Neural progenitor cell (in vitro differentiated cells): ENCODE measurements at places on chromosomes 5 and 9.

- no peak for DNase-seq
These were observed 450.2 kb downstream of the NR2F1-AS1 start for GRCh38 chr5:93130624-93131490.

DNA sequence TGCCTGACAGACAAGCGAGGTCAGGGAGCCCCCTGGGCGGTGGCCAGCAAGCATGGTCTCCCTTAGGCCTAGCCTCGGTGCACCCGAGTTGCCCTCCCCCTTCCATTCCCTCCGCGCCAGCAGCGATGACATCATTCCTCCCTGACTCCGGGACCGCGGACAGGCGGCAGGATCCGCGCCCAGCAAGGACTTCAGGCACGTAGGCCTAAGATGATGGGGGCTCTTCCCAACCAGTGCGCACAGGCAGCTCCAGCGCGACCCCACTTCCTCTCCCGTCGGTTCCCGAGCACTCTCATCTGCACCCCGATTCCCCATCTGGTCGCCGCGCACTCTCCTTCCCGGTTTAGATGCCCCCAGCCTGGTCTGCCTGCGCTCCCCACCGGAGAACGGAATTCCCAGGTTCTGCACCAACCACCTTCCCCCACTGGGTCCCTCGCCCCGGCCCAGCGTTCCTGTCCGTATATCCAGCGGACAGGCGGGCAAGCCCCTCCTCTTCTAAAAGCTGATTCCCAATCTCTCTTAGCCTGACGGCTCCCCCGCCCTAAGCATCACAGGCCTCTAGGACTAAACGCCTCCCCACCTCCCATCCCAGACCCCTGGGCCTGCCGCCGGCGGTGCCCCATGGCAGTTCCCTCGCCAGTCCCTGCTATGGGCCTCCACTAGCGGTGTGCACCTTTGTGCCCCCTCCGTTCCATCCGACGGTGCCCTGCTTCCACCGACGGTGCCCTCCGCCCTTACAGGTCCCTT lies 931 bp downstream of the FAM219A start:
- peak; percentile 74 for DNase-seq

DNA sequence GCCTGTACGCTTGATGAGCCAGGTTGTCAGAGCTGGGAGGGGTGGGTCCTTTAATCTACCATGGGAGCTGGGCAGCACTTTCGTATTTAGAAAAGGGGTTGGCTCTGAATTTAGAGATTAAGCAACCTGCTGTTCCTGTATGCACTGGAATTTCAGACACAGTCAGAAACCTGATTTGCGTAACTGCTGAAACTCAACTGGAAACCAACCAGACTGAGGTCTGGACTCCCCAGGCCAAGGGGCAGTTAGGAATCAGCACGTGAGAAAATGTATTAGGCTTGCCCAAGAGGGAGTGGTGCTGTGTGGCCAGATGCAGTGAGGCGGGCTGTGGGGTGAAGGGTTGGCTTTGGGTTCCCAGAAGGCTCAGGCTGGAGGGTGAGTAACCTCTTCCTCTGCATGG lies 235.0 kb downstream of the GOLPH3 start:
- DNase-seq = no peak

GRCh38 chr5:78819166-78819565 lies 165.9 kb downstream of the ARSB start:
- DNase-seq = no peak

DNA sequence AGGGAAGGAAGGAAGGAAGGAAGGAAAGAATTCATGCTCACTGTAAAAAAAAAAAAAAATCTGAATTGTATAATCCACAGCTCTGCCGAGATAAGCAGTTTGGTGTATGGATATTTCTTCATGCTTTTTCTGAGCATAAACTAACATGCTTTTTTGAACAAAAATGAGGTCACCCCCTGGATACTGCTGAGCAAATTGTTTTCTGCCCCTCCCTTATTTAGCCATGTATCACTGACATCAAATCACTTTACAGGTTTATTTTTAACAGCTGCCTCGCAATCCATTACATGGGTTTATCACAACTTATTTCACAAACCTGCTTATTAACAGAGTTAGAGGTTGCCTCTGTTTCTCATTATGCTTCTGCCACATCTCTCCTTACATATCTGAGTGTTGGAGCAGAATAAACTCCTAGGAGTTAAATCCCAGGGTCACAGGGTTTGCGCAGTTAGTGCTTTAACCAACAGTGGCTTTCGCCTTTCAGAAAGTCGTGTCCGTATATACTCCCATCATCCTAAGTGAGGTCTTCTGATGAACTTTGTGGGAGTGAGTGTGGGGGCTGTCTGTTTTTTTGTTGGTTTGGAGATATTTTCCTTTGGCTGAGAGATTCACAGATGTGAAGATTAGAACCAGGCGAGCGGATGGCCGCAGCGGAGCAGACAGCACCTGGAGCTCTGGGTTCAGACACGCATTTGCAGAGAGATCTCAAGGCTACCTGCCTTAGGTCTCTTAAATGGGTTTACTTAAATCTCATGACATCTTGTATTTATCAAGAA lies 57.7 kb downstream of the AK8 start:
- DNase-seq = no peak

DNA sequence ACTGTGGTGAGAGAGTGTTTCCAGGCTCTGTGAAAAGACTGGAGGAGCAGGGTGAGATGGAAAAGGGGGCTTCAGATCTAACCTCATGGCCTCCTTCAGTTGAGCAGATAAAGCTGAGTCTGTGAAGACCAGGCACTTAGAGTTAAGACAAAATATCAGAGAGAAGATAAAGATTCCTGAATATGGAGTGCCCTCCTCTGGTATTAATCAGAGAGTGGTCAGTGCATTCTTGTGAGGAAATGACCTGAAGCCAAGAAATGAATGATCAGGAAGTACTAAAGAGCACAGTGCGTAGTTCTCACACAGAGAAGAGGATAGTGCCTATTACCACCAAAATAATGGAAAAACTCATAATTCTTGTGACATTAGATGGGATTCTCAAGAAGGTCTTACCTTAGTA lies 1417.0 kb upstream of the ACO1 start:
- no peak for DNase-seq

- DNase-seq = no peak
These were observed 91.5 kb downstream of the ANKRD33B start for GRCh38 chr5:10655161-10655971.

DNA sequence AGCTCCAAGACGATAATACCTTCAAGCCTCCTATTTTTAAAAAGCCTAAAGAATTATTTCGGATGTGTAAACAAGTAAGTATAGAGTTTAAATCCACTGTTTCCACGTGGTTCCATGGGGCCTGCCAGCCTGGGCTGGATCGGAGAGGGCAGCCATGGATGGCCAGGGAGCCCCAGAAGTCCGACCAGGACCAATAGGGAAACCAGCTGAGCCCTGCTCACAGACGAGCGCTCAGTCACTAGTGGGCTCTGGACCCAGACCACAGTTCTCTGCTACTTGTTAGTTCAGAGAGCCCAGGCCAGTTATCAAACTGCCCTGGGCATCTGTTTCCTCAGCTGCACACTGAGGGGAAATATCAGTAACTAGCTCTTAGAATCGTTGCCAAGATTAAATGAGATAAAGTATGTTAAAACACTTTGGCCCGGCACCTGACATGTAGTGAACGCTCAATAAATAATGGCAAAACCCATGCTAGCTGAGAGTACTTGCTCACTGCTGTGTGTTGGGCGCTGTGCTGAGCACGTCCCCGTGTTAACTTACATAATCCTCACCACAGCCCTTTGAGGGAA lies 124.8 kb downstream of the RGS3 start:
- no peak for DNase-seq

- DNase-seq = peak; percentile 53
These were observed 28.7 kb upstream of the PALM2AKAP2 start for GRCh38 chr9:109751253-109751652.

DNA sequence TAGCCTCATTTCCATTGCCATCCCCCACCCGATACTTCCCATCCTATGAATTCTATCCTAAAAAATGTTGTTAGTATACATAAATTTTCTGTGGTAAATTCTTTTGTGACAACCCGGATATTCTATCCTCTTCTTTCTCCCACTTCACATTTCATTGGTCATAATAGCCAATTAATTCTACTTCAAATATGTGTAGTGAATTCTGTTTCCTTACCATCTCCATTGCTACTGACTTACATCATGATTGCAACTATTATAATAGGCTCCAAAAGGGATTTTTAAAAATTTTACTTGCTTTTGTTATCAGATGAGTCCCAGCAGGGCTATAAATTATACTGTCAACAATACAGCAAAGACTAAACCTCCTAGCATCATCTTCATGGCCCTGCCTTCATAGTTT lies 1326.8 kb downstream of the PTPRD start:
- no peak for DNase-seq

GRCh38 chr5:112165399-112165798 lies 253.7 kb downstream of the EPB41L4A start:
- no peak for DNase-seq

DNA sequence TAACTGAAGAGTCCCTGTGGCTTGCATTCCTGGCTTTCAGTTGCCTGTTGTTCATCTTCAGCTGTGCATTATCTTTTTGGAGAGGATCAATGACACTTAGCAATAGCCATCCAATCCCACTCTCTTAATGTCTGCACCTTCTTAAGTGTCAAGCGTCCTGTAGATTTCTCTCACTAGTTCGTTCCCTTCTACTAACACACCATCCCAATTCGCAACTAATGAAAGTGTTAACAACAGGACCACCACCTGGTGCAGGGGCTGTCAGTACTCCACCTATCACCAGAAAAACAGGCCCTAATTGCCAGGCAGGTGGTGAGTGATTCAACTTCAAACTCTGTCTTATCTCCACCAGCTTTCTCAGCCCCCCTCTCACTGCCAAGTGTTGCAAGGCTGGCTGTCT lies 169.4 kb upstream of the EFNA5 start:
- DNase-seq = no peak

DNA sequence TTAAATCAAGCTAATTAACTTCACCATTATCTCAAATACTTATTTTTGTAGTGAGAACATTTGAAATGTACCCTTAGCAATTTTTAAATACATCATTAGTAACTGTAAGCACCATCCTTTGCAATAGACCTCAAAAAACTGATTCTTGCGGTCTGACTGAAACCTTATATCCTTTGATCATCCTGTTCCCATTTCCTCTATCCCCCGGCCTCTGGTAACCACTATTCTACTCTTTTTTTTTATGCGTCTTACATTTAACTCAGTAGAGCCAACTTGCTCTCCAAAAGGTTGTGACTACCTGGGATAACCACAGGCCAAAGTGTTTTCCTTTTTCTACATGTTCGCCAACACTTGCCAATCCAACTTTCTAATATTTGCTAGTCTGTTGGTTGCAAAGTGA lies 106.1 kb downstream of the IRX1 start:
- DNase-seq = no peak

- DNase-seq = no peak
These were observed 10.6 kb downstream of the DDX46 start for GRCh38 chr5:134769206-134769605.

GRCh38 chr9:116494815-116495634 lies 192.1 kb upstream of the TRIM32 start:
- peak; percentile 59 for DNase-seq

GRCh38 chr9:105887679-105888078 lies 193.3 kb downstream of the TMEM38B start:
- DNase-seq = no peak

DNA sequence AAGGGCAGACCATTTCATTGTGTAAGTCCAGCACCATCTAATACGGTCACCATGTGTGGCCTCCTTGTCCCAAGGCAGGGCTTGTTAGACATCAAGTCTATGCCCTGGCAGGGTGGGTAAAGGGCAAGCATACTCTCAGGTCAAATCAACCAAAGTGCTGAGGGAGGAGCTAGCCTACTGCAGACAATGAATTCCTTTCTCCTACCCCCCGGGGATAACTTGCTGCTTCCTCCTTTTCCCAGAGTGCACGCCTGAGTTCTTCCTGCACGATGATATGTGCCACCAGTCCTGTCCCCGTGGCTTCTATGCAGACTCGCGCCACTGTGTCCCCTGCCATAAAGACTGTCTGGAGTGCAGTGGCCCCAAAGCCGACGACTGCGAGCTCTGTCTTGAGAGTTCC lies 71.4 kb downstream of the RFK start:
- DNase-seq = no peak

DNA sequence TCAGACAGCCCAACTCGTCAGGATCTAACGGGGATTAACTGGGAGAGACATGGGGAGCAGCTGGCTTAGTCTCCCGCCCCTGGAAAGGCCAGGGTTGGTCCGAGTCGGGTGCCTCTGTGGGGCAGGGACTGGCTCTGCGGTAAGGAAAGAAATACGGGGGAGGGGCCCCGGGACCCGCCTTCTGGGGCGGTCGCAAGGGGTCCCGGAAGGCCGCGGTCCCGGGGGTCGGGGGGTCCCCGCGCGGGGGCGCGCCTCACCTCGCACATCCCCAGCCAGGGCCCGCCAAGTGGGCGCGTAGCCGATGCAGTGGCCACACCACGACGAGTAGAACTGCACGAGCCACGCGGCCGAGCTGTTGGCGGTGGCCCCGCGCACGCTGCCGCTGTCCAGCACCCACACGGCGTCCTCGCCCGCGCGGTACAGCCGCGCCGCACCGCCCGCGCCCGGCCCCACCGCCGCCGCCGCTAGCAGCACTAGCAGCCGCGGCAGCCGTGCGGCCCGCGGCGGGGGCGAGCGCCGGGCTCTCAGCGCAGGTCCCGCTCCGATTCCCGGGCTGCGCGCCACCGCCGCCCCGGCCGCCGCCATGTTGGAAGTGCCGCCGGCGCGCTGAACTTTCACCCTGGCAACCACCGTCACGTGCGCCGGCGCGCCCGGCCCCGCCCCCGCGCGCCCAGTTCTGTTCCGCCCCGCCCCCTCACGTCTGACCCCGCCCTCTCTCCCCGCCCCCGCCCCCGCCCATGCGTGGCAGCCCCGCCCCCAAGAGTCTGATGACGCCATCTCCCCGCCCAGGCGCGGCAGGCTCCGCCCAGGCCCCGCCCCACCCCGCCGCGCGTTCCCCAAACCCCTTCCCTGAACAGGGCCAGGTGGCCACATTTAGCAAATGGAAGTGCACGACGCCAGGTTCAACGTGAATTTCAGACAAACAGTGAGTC lies at the start of gene QSOX2:
TSS of gene QSOX2 (minus strand) at position 594 of the 932 bp plus-strand sequence. CDS start at position 585, 9 bp downstream.
- peak; percentile 94 for DNase-seq

GRCh38 chr5:57066924-57067596 lies 106.8 kb upstream of the GPBP1 start:
- DNase-seq = no peak

DNA sequence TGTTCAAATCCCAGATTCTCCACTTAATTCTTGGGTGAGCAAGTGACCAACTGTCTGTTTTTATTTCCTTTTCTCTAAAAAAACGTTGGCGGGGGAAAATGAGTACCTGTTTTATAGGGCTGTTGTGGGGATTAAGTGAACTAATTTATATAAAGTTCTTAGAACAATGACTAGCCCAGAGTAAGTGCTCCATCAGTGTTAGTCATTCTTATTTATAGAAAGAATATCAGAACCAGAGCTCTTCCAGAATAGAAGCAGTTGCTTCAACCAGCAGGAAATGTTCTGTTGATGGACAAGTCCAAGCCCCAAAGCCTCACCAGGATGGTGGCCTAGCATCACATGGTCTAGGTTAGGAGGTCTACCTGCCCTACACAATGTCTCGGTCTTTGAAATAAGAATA lies 379.2 kb downstream of the ACTL7B start:
- no peak for DNase-seq
